ENCODE measurements at places on chromosomes 16 and 17.

GRCh38 chr16:86665319-86665675 is 86.9 kb downstream of the FOXL1 start:
- DNase-seq = no peak

GRCh38 chr16:77881355-77882030 is 93.1 kb downstream of the VAT1L start:
- no peak for DNase-seq

GRCh38 chr16:82134846-82135245 is 35.2 kb downstream of the MPHOSPH6 start:
- DNase-seq = no peak

DNA sequence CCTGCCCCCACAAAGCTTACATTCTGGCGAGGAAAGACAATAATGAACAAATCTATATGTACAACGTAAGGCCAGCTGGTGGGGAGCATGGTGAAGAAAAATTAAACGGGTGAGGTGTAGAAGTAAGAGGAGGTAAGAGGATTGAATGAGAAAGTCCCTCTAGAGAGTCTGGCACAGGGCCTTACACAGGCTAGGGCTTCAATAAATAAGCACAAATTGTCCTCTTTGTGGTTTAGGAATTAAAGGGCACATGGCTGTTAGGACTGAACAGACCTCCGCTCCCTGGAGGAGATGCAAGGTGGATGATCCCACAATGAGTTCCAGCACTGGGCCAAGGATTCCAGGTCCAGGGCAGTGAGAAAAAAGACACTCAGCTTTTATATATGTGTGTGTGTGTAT is 43.1 kb upstream of the HAPSTR1 start:
- DNase-seq = no peak

- DNase-seq = no peak
Observed at GRCh38 chr17:48002916-48003416, 32.1 kb downstream of the CDK5RAP3 start.

GRCh38 chr17:50052822-50053653 is 2.9 kb upstream of the ITGA3 start:
- DNase-seq = no peak

- DNase-seq = peak; percentile 62
Observed at GRCh38 chr17:2336852-2337543, at the start of gene SGSM2. Gene SGSM2, plus strand, starts transcription at chr17:2337501. Its CDS starts 188 bp downstream, at chr17:2337689.

DNA sequence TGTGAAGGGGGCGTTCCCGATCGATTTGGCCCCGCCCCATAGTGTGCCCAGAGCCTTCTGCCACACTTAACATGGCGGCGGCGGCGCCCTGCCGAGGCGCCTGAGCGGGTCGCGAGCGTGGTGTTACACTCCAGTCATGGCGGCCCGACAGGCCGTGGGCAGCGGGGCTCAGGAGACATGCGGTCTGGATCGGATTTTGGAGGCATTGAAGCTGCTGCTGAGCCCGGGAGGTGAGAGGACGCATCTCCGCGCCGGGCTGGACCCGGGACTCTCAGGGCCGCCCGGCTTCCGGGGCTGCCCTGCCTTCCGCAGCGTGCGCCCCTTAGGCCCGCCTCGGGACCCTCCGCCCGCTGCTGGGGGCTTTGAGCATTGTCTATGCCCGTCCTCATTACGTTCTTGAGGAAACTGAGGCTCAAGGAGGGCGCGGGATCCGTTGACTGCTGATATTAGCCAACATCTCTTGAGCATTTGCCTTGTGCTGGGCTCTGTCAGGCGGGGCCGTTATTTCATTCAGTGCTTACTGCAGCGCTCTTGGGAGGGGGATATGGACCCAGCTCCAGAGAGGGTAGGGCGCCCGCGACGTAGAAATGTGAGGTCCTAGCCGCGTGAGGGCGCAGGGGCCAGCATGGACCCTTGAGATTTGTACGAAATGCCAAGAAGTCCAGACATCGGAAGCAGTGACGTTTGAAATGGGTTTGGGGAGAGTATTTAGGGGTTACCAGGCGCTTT is at the start of gene TANGO6:
TANGO6 (plus strand) TSS at position 50 of the 729 bp plus-strand sequence; CDS start at position 137, 87 bp downstream.
- DNase-seq = peak; percentile 94

GRCh38 chr16:54400261-54400660 is 113.7 kb upstream of the IRX3 start:
- DNase-seq = no peak

DNA sequence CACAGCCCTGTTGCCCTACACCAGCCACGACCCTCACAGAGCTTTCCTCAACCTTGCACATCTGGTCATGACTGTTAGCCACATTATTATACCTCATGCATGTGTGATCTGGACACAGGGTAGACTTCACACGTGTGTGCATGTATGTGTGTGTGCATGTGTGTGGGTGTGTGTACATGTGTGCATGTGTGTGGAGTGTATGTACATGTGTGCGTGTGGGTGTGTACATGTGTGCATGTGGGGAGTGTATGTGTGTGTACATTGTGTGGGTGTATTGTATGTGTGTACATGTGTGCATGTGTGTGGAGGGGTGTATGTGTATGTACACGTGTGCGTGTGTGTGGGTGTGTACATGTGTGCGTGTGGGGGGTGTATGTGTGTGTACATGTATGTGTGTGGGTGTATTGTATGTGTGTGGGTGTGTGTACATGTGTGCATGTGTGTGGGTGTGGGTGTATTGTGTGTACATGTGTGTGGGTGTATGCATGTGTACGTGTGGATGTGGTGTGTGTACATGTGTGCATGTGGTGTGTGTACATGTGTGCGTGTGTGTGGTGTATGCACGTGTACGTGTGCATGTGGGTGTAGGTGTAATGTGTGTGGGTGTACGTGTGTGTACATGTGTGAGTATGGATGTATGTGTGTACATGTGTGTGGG is 130.2 kb downstream of the C16orf95 start:
- no peak for DNase-seq

DNA sequence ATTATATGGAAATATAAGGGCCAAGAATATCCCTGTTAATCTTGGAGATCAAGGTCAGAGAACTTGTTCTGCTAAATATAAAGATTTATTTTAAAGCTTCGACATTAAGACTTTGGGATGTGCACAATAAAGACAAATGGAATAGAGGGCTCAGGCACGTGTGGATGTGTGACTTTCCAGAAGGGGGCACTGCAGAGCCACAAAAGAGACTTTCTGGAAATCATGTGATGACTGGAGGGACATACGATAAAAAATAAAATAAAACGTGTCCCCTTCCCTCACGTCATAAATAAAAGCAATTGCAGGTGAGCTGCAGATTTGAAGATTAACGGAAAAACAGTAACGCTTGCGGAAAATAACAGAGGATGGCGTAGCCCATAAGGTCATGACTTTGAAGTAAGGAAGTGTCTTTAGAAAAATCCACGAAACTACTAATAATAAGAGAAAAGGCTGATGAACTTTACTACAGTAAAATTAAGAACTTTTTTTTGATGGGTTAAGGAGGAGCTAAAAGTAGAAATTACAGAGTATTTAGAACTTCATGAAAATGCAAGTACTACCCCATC is 9.4 kb upstream of the ENGASE start:
- peak; percentile 53 for DNase-seq

DNA sequence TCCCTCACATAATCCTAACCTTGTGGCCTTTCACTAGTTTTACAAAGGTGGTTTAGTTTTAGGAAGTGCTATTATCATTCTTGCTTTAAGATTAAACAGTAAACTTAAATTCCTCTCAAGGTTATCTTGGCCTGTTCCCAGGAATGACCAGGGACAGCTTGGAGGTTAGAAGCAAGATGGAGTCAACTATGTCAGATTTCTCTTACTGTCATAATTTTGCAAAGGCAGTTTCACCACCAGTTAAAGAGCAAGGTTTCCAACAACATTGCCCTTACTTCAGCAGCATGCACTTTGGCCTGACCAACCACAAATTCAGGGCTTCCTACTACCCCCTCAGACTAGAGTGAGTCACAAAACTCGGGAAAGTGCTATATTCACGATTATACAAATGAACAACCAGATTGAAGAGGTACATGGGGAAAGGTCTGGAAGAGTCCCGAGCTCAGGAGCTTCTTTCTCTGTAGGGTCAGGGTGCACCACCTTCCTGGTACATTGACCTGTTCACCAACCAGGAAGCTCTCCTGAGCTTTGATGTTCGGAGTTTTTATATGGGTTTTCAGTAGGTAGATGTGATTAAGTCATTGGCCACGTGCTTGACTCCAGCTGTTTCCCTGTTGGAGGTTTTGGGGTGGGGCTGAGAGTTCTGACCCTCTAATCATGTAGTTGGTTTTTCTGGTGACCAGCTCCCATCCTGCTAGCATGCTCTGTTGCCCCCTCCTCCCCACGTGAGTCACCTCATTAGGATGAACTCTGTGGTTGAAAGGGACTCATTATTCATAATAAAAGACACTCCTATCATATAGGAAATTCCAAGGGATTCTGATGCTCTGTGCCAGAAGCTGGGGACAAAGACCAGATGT is 19.4 kb downstream of the RHOT1 start:
- DNase-seq = no peak

GRCh38 chr17:32504166-32504990 is 17.6 kb downstream of the CDK5R1 start:
- no peak for DNase-seq

GRCh38 chr16:21265104-21265837 is 12.8 kb downstream of the CRYM start:
- DNase-seq = no peak

DNA sequence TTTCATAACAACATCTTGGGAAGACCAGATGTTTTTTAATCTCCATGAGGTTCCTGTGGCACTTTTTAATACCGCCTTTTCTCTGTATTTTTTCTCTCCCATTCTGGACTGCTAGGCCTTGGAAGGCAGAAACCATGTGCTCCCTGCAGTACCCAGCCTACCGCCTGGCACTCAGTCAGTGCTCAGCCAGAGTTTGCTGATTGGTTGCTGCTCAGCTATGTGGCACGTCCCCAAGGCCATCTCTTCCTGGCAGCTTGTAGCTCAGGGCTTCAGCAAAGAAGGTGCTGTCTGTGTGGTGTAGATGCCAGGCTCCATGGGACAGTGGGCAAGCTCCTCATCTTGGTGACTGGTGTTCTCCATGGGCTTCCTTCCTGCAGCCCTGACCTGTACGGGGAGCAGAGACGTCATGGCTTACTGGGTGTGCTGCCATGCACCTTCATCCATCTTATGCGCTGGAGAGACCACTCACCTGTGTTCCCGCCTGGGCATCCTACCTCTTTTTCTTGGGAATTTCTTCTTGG is 86.7 kb downstream of the CLEC16A start:
- DNase-seq = no peak

- no peak for DNase-seq
Observed at GRCh38 chr17:57861790-57862693, 12.2 kb upstream of the MRPS23 start.

GRCh38 chr17:75820094-75821080 is 23.8 kb downstream of the UNC13D start:
- no peak for DNase-seq

GRCh38 chr16:80989801-80990200 is 16.9 kb downstream of the CMC2 start:
- no peak for DNase-seq

Measured in activated CD4-positive, CD25-positive, alpha-beta regulatory T cell treated with anti-CD3 and anti-CD28 coated beads, Interleukin-2, amount 50 U/mL, for 72 hours (primary cell).